ENCODE measurements at places on chromosomes 12 and 14. TPM values are rescaled to one million over a fixed set of nuclear protein-coding genes. Genes with fewer than 3 reads are reported as not detected.
A peak's percentile ranks its signal among the peaks of the same experiment; 100 is the strongest.

DNA sequence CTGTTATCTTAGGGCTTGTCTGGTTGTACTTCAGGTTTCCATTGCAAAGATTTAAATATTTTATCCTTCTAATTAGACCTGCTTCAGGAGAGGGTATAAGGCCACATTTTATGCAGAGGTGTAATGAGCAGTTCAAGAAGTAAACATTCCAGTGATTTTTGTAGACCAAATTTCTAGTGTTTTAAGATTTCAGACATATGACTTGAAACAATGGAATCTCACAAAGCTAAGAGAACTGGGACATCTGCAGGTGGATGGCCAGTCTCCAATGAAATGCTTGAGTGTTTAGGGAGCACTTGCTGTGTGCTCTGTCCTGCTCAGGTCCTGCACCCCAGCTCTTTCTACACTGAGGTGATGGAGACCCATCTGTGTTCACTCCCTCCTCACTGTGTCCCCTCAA is 7.9 kb downstream of the C14orf132 start:
- peaks cover 5% of the 10 kb centered on the region for H3K36me3 ChIP-seq
- no peak for DNase-seq
- no peaks in the 10 kb centered on the region for H3K4me1 ChIP-seq
- H3K4me3 ChIP-seq: no peak overlapping the region

DNA sequence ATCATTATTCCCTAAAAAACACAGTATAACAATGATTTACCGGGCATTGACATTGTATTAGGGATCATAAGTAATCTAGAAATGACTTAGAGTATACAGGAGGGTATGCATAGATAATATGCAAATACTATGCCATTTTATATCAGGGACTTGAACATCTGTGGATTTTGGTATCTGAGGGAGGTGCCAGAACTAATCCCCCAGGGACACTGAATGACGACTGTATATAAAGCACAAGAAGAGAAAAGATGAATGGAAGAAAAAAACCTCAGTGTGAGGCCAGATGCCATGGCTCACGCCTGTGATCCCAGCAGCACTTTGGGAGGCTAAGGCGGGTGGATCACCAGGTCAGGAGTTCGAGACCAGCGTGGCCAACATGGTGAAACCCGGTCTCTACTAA is 25.5 kb upstream of the COX6A1 start:
- no peak overlapping the region for H3K4me3 ChIP-seq
- no peaks in the 10 kb centered on the region for H3K27me3 ChIP-seq
- no peak overlapping the region for H3K27ac ChIP-seq
- H3K36me3 ChIP-seq: no peaks in the 10 kb centered on the region
- no peaks in the 10 kb centered on the region for H3K4me1 ChIP-seq

GRCh38 chr14:81802341-81802740 is 268.7 kb upstream of the SEL1L start:
- no peak overlapping the region for H3K27ac ChIP-seq
- H3K36me3 ChIP-seq: no peaks in the 10 kb centered on the region
- H3K4me3 ChIP-seq: no peak overlapping the region
- no peak for DNase-seq

DNA sequence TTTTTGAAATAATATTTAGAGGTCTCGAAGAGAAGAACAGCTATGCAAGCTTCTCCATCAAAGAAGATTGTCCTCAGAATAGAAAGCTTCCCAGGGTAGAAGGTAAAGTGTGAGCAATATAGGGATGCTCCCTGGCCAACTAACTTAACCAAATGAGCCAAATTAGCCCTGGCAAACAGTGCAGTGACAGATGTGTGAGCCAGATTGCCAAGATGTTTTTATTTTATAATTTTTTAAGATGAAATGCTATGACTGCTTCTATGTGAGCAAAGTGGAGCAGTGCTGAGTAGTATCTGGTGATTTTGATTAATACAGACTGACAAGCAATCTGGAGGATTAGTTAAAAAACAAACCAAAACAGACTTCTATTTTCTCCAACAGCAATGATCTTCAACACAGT is 202.1 kb downstream of the NOVA1 start:
- no peaks in the 10 kb centered on the region for H3K27me3 ChIP-seq
- H3K4me1 ChIP-seq: no peaks in the 10 kb centered on the region
- no peak overlapping the region for H3K4me3 ChIP-seq
- DNase-seq: no peak
- H3K36me3 ChIP-seq: no peaks in the 10 kb centered on the region

DNA sequence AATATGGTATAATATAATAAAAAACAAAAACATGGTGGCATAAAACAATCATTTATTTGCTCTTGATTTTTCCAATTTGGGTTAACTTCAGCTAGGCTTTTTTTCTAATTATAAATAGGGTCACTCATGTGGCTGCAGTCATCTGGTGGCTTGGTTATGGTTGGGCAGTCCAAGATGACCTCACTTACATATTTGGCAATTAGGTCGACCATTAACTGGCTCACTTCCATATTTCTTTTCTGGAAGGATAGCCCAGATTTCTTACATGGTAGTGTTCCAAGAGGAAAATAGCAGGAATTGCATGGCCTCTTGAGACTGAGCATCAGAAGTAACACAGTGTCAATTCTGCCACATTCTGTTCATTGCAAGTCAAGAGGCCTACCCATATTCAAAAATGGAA is 153.4 kb downstream of the FUT8 start:
- peaks cover 3% of the 10 kb centered on the region for H3K4me1 ChIP-seq
- H3K27me3 ChIP-seq: no peaks in the 10 kb centered on the region
- no peak overlapping the region for H3K4me3 ChIP-seq
- H3K27ac ChIP-seq: no peak overlapping the region
- no peaks in the 10 kb centered on the region for H3K36me3 ChIP-seq

DNA sequence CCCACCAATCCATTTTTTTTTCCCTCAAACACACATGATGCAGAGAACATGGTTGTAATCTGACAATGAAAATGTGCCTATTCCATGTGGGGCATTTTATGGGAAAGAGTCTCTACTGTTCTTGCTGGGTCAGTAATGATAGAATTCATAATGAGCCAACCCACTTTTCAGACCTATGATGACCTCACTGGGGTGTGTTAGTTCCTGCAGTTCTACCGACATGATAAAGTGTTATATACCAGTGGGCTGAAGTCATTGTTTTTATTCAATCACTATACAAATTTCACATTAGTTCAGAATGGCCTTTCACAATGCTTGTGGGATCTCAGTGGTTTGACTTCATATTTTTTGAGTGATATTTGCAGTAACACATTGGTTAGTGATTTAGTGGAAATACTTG is 47.5 kb downstream of the PPFIBP1 start:
- H3K27me3 ChIP-seq: no peaks in the 10 kb centered on the region
- no peak for DNase-seq
- H3K4me1 ChIP-seq: peaks cover 28% of the 10 kb centered on the region
- no peak overlapping the region for H3K27ac ChIP-seq

DNA sequence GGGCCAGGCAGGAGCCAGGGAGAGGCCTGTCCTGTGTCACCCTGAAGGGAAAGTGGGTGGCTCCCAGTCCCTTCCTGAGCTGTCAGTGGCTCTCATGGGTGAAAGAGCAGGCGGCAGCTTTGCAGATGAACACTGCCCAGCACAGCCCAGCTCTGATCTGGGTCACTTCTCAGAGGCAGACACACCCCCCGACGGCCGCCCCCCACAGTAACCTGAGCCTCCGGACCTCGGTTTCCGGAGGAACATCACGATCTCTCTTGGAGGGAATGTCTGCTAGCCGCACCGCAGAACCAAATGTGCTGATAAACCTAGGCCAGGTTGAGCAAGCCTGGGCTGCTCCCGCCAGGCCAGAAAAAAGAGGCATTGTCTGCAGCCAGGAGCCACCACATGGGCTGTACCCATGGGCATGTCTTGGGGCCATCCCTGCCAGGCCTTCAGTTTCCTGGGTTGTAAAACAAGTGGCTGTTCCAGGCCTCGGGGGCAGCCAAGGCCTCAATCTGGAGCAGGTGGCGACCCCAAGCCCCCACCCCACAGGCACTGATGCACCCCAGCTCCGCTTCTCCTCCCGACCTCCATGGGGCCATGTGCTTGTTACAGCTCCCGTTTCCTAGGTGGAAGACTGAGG is 57.6 kb downstream of the NCOR2 start:
- peaks cover 75% of the 10 kb centered on the region for H3K4me1 ChIP-seq
- DNase-seq: no peak
- H3K27me3 ChIP-seq: no peaks in the 10 kb centered on the region

DNA sequence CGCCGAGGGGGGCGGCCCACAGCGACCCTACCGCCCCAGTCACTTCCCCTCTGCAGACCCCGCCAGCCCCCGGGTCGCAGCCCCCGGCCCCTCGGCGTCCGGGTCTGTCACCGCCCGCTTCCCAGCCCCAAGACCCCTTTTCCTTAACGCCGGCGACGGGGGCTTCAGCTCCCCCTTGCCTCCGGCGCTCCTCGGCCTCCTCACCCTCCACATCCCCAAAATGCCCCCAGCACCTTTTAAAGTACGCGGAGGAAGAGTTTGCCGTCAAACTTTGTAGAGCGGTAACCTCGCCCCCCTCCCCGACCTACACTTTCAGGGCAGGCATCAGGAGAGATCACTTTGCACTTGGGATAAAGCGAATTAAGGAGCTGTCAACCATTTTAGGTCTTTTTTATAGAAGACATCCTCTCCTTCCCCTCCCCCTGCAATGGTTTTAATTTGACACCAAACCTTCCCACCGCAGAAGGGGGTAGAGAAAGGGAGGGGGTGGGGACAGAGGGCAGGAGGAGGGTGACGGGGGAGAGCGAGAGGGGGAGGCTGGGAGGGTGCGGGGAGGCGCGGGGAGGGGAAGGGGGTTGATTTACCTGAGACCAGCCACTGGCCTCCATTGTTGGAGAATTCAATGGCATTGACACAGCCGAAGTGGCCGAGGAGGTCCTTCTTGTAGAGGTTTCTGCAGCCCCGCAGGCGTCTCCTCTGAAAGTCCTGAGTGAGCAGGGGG is 578 bp downstream of the DCAF5 start:
- peaks cover 33% of the 10 kb centered on the region for H3K4me1 ChIP-seq
- peak overlapping the region; percentile 94 for H3K27ac ChIP-seq
- H3K36me3 ChIP-seq: no peaks in the 10 kb centered on the region
- H3K27me3 ChIP-seq: no peaks in the 10 kb centered on the region
- H3K4me3 ChIP-seq: peak overlapping the region; percentile 91

GRCh38 chr12:24246934-24247333 is 297.5 kb upstream of the SOX5 start:
- no peak for DNase-seq
- H3K4me3 ChIP-seq: no peak overlapping the region
- H3K27me3 ChIP-seq: no peaks in the 10 kb centered on the region
- no peaks in the 10 kb centered on the region for H3K4me1 ChIP-seq

DNA sequence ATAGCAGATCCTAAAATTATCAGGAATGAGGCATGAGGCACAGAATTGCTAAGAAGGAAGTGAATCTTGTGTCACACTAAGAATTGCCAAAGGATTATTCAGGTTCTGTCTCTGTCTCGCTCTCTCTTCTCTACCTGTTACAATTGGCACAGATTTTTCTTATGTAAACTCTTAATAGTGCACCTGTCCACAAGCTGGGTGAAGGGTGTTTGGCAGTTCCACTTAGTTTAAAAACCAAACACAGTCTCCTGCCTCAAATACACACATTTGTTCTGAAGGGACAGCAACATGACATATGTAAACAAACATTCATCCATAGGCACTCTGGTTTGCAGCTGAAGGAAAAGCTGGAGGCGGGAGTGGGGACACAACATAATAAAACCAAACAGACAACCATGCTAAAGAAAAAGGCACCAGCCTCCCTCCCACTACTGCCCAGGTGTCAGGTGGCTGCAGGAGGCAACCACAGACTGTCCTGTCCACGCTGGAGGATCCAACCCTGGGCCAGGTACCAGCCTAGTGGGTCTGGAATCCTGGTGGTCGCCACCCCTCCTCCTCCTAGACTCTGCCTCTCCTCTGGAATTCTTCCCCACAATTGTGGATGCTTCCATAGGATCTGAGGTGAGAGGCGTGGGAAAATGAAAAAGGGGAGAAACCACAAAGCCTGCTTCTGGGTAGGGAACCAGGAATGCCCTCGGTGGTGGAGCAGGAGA is 81.2 kb downstream of the TMEM260 start:
- no peak overlapping the region for H3K4me3 ChIP-seq
- H3K36me3 ChIP-seq: no peaks in the 10 kb centered on the region
- no peak overlapping the region for H3K27ac ChIP-seq
- peaks cover 4% of the 10 kb centered on the region for H3K4me1 ChIP-seq

DNA sequence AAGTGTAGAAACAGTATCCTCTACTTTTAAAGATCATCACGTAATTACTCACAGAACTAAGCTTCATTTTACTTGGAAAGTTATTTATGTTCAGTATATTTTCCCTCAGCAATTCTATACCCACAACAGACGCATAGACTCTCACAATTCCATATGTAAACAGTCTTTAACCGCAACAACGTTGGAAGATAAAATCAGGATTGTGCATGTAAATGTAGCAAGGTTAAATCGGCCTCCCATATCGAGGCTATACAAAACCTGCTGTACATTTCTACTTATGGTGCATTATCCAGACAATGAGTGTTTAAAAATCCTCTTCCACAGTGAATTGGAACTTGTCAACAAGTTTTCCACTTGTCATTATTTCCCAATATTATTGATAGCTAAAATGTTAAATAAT is 581.1 kb downstream of the SLC16A7 start:
- no peaks in the 10 kb centered on the region for H3K4me1 ChIP-seq
- no peak overlapping the region for H3K27ac ChIP-seq
- no peak for DNase-seq
- no peaks in the 10 kb centered on the region for H3K27me3 ChIP-seq
- H3K4me3 ChIP-seq: no peak overlapping the region

- H3K4me1 ChIP-seq: no peaks in the 10 kb centered on the region
- H3K36me3 ChIP-seq: no peaks in the 10 kb centered on the region
- no peak overlapping the region for H3K4me3 ChIP-seq
These were observed 521.2 kb downstream of the RMST start for GRCh38 chr12:97983796-97984195.

- H3K4me1 ChIP-seq: no peaks in the 10 kb centered on the region
- no peak overlapping the region for H3K4me3 ChIP-seq
- no peaks in the 10 kb centered on the region for H3K36me3 ChIP-seq
- no peaks in the 10 kb centered on the region for H3K27me3 ChIP-seq
These were observed 18.0 kb downstream of the BCL2L14 start for GRCh38 chr12:12088761-12089160.

- no peaks in the 10 kb centered on the region for H3K36me3 ChIP-seq
- H3K4me1 ChIP-seq: no peaks in the 10 kb centered on the region
- no peak overlapping the region for H3K27ac ChIP-seq
These were observed 70.9 kb downstream of the PIK3C2G start for GRCh38 chr12:18332173-18332572.

GRCh38 chr12:79250186-79250585 is 385.6 kb downstream of the SYT1 start:
- no peaks in the 10 kb centered on the region for H3K4me1 ChIP-seq
- no peak for DNase-seq
- no peak overlapping the region for H3K4me3 ChIP-seq
- H3K36me3 ChIP-seq: no peaks in the 10 kb centered on the region

- H3K27ac ChIP-seq: peak overlapping the region; percentile 82
- H3K4me3 ChIP-seq: peak overlapping the region; percentile 49
- H3K27me3 ChIP-seq: no peaks in the 10 kb centered on the region
- no peak for DNase-seq
- H3K4me1 ChIP-seq: no peaks in the 10 kb centered on the region
- no peaks in the 10 kb centered on the region for H3K36me3 ChIP-seq
These were observed 82.8 kb downstream of the TNFAIP2 start for GRCh38 chr14:103206023-103206481.

GPR137C gene
- total RNA-seq: not detected

LRRIQ1 gene
- total RNA-seq: 37.7 TPM

PMCH gene
- not detected for total RNA-seq

A2ML1 gene
- 0.15 TPM for total RNA-seq

ASB8 gene
- total RNA-seq: 35.2 TPM

B4GALNT1 gene
- 0.83 TPM for total RNA-seq

CTSG gene
- 1.1 TPM for total RNA-seq

MORN3 gene
- 1.0 TPM for total RNA-seq

Measured in upper lobe of left lung (tissue), 6 donors.